ENCODE measurements at places on chromosomes 6 and 20. TPM values are rescaled to one million over a fixed set of nuclear protein-coding genes. Genes with fewer than 3 reads are reported as not detected.

DNA sequence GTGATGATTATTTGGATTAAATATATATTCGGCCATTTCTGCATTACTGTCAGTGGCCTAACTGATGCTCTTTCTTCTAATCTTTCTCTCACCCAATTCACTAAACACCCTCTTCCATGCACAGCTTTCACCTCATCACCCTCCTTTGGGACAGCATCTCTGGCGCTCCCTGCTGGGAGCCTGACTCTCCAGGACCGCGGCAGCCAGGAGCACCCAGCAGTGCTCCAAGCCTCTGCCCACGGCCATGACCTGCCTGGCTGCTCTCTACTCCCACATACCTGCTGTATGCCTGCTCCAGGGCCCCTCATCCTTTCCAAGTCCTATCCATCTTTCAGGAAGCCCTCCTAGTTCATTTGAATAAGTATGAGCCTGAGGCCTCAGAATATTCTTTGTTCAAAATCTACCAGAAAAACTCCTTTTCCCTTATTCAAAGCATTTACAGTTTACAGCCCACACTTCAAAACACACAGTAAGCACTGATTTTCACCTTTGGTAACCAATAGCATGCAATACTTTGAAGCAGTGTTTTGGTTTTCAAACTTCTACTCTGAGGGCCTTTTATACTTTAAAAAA, 15.2 kb downstream of the CTCFL start:
- no peak for DNase-seq

DNA sequence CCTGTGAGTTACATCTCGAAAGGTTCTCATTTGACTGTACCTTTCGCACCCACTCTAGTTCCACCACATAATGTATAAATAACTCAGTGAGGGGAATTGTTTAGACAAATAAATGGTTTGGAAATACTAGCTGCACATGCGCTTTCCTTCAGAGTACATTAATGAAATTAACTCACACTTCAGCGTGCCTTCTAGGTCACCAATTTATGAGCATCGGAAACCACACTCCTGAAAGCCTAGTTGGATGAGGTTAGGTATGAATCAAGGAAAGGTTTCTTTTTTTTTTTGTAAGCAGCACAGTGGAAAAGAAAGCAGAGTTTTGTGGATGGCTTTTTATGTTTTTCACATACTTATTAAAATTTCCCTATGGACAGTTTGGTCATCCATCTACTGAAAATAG, 247.8 kb upstream of the TCF21 start:
- DNase-seq = no peak

GRCh38 chr6:145245119-145245518, 490.2 kb downstream of the EPM2A start:
- no peak for DNase-seq

- DNase-seq = no peak
Observed at GRCh38 chr20:36519012-36519719, 22.2 kb upstream of the MYL9 start.

DNA sequence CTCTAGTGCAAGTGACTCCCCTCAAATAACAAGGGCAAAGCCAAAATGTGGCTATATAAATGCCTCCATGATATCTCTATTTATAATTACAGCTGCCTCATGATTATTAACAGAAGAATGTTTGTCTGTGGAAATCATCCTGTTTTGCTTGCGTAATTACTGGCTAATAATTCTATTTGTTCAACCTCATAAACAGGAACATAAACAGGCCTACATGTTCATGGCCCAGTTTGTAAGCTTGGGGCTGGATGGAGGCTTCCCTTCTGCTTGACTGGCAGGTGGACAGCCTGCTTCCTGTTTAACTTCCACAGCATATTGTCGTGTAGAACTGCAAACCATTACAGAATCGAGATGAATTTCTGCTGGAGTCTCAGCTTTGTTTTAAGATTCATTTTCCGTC, 766.0 kb upstream of the MAP3K7 start:
- DNase-seq = no peak

- no peak for DNase-seq
Observed at GRCh38 chr20:4342609-4343008, 327.3 kb upstream of the RNF24 start.

DNA sequence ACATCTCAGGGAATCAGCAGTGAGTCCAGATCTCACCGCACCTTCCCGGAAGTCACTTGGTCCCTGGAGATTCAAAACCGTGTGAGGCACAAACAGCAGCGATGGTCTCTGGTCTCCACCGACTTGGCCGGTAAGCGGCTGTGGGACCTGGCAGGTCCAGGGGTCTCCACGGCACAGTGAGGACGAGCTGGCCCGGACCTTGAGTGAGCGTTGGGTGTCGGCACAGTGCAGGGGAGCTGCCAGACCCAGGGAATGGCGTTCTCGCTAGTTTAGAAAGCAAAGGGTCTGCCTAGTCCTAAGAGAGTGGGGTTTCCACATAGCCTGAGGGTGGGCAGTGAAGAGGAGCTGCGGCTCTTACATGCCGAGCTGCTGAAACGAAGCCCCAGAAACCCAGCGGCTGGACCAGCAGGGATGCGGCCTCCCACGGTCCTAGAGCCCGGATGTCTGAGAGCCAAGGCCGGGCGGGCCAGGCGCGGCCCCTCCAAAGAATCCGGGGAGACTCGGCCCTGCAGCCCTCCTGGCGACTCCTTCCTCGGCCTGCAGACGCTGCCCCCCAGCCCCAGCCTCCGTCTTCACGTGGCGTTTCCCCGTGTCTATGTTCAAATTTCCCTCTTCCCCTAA, 185.0 kb downstream of the ERMARD start:
- no peak for DNase-seq

- no peak for DNase-seq
Observed at GRCh38 chr20:38810926-38811630, 5.6 kb downstream of the PPP1R16B start.

DNA sequence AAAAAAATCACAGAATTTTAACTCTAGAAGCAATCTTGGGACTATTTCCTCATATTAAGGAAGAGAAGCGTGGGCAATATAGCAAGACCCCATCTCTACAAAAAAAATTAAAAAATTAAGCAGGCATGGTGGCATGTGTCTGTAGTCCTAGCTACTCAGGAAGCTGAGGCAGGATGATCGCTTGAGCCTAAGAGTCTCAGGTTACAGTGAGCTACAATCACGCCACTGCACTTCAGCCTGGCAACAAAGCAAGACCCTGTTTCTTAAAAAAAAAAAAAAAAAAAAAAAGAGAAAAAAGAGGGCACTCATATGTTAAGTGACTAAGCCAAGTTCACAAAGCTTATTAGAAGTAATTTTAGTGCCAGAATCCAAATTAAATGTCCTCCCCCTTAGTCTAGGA, 100.8 kb downstream of the SESN1 start:
- no peak for DNase-seq

- DNase-seq = no peak
Observed at GRCh38 chr20:7714549-7714948, 225.7 kb downstream of the HAO1 start.

GRCh38 chr6:123904228-123904627, 100.6 kb downstream of the NKAIN2 start:
- no peak for DNase-seq

GRCh38 chr6:132388291-132388690, 13.0 kb downstream of the MOXD1 start:
- no peak for DNase-seq

GRCh38 chr6:111975466-111975865, 78.4 kb upstream of the CCN6 start:
- DNase-seq = no peak

APOBEC2 gene
- total RNA-seq = 0.57 TPM

HSPA1L gene
- total RNA-seq = 1.7 TPM

C20orf144 gene
- total RNA-seq = not detected

F13A1 gene
- 61.0 TPM for total RNA-seq

NRSN1 gene
- total RNA-seq = not detected

HLA-DQA1 gene
- total RNA-seq = 30.1 TPM

DYNLT2 gene
- total RNA-seq = 3.8 TPM

FAM83B gene
- 24.9 TPM for total RNA-seq
